Prostate gland (tissue), 2 donors: ENCODE measurements at places on chromosomes 3 and 15. TPM values are rescaled to one million over a fixed set of nuclear protein-coding genes. Genes with fewer than 3 reads are reported as not detected.

RBPMS2 gene
- 14.0 TPM for total RNA-seq

DNA sequence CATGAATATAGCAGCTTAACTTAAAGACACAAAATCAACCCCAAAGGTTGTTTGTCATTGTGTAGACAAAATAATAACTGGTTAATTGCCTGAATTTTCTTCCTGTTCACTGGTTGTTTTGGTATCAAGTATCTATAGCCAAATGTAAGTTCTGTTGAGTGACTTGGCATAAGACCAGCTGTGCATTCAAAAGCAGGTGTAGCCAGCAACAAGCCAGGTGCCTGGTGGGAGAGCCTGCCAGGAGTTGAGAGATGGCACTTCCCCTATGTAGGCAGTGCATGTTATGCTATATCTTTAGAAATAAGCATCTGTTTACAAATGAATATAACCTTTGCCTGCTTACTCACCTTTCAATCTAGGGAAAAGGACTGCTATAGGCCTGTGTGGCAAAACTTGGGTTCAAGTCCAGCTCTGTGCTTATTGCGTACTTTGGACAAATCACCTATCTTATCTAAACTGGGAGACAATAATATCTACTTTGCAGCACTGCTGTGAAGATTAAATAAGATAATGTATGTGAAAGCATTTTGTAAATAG, 84.9 kb upstream of the TBL1XR1 start:
- no peak overlapping the region for H3K27ac ChIP-seq
- H3K27me3 ChIP-seq, result no peaks in the 10 kb centered on the region
- no peaks in the 10 kb centered on the region for H3K4me1 ChIP-seq
- no peak overlapping the region for H3K4me3 ChIP-seq
- no peaks in the 10 kb centered on the region for H3K36me3 ChIP-seq

DLL4 gene
- total RNA-seq, result 6.2 TPM

ADAMTSL3 gene
- total RNA-seq, result 25.2 TPM
